ENCODE measurements at places on chromosomes 3 and 15.

DNA sequence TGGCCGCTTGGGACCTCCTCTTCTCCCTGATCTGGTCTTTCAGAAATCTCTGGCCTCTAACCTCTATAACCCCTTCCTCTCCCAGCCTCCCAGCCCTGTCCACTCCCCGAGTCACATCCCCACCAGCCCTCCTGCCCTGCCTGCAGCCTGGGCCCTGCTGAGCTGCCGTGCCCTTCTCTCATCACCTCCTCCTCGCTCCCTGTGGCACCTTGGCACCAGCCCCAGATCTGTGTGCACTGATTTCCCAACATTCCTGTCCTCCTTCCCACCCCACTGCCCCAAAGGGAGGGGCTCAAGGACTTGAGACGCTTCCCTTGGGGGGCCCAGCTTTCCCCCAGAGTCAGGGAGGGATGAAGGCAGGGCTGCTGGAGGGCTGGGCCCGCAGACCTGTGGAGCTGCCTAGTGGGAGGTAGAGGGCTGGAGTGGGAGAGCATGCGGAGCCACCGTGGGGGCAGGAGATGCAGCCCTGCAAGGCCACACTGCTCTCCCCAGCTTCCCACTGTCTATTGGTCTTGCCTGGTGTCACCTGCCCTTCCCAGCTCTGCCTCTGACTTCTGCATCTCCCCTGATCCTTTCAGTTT is 42.7 kb downstream of the EXOG start:
- DNase-seq: no peak

- no peak for DNase-seq
These were observed 23.0 kb upstream of the EPHB1 start for GRCh38 chr3:134772011-134772410.

- no peak for DNase-seq
These were observed 21.0 kb downstream of the IFT57 start for GRCh38 chr3:108201258-108201657.

DNA sequence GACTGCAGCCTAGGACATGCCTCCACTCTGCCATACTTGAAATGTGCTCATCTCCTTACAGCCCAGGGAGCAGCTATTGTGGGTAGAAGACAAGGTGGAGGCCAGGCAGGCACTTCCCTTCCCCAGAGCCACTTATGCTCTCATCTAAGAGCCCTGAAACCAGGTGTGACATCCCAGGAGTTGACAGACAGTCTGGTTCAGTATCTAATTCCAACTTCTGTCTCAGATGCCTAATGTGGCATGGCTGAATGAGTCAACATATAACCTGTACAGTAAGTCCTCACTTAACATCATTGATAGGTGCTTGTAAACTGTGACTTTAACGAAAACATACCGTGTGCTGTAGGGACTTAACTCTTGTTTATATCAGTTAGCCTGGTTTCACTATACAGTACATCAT is 1.2 kb upstream of the CAPN3 start:
- DNase-seq: no peak

- DNase-seq: no peak
These were observed 103.1 kb downstream of the TMEM266 start for GRCh38 chr15:76162784-76163456.

DNA sequence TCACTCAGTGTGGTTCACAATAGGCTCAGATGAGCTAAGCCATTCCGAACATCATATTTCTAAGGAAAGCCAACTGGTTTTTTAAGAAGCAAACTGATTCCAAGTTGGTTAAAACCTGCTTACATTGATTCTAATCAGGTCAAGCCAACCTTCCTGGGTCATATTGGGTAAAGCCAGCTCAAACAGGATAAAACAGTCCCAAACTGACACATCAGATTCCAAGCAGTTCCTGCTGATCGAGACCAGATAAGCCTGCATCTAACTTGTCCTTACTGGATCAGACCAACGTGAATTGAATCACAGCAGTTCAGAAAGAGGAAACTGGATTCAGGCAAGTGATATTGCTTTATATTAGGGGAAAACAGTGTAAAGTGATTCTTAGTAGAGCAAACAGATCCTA is 18.6 kb upstream of the THSD4 start:
- DNase-seq: no peak

GRCh38 chr15:61184431-61184830 is 44.7 kb downstream of the RORA start:
- DNase-seq: no peak

DNA sequence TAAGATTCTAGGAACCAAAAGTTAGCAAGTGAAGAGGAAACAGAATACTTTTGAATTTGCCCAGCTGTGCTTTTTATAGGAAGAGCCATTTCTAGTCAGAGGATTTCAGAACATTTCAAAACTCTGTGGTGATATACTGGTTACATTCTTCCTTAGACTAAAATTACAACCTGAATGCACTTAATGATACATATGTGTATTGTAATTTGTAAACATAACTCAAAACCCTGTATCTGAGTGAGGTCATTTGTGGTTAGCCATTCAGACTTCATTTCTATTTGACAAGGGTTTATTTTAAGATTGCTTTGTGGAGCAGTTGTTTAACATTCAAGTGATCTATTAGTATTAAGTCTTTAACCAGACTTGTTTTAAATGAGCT is 59.4 kb upstream of the TRIM71 start:
- DNase-seq: no peak

DNA sequence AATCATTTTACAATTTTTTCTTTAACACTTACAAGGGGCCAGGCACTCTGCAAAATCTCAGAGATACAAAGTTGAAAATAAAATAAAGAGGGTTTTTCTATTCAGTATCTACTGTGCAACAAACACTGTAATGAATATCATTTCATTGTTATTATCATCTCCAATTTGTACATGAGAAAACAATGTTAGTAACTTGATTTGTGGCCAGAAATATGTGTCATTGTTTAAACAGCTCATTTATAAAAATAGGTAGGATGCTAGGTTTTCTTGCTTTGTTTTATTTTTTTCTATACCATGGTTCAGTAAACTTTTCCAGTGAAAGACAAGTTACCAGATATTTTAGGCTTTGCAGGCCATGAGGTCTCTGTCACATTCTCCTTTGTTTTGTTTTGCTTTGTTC is 318.1 kb upstream of the UBE2E2 start:
- no peak for DNase-seq

- DNase-seq: no peak
These were observed 90.7 kb upstream of the GOLIM4 start for GRCh38 chr3:168186293-168186983.

DNA sequence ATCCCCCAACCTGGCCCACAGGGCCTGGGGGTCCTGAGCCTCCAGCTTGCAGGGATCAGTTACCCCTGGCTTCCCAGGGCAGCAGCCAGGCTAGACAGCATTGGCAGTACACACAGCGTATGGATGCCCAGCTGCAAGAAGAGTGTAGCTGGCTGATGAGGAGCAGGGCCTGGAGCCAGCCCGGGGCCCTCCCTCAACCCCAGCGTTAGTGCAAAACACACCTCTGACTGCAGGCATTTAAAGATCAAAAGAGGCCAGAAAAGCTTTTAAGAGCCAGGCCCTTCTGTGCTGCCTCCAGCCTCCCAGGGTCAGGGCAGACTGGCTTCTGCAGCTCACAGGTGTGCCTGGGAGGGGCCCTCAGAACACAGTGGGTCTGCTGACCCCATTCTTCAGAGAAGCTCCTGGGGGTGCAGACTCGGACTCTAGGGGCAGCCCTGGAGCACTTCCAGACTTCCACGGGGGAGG is 110.6 kb downstream of the ETFA start:
- DNase-seq: no peak

- no peak for DNase-seq
These were observed 279.1 kb downstream of the ZBTB20 start for GRCh38 chr3:114867835-114868503.

DNA sequence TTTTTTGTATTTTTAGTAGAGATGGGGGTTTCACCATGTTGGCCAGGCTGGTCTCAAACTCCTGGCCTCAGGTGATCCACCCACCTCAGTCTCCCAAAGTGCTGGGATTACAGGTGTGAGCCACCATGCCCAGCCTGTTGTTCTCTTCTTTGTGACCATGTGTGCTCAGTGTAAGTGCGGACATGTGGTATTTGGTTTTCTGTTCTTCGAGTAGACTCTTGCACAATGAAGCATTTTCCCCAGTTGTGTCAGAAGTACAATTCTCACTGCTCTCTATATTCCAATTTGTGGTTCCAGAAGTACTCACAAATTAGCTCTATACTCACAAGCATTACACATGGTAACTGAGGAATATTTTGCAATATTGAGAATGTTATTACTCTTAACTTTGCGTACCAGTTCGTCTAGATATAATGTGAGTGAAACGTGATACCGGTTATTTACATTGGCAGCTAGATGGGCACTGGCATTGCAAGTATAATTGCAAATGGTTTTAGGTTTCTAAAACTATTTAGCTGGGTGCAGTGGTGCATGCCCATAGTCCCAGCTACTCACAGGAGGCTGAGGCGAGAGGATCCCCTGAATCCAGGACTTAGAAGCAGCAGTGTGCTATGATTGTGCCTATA is 34.2 kb upstream of the MTMR14 start:
- no peak for DNase-seq

GRCh38 chr15:79130535-79131130 is 40.1 kb upstream of the RASGRF1 start:
- no peak for DNase-seq

- no peak for DNase-seq
These were observed 33.3 kb downstream of the TRPM7 start for GRCh38 chr15:50653156-50653743.

DNA sequence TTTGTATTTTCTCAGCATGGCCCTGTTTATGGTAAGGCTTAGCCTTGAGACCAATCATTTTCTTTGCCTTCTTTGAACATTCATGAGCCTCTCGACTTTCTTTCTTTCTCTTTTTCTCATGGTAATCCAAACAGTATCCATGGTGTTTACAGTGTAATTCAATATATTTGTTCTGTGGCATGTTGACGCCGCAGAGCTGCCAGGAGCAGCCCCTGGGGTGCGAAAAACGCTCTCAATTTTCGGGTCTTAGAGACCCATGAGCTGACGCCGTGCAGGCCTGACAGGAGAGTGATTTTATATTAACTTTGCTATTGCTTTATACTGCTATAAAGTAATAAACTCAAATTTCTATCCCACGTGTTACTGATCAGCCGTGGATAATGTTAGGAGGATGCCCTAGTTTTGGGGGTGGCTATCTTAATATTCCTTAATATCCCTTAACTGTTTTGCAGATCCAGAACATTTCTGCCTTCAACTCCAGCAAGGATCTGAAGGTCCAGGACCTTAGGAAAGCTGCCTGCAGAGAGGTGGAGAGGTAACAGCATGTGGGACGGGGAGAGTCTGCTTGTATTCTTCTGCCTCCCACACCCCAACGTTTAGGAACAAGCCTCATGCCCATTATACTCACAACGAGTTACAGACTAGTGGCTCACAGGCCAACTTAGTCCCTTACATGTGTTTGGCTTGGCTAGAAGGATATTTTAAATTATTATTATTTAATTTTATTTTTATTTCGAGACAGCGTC is 29.3 kb upstream of the MYO1E start:
- no peak for DNase-seq

- DNase-seq: no peak
These were observed 120.9 kb upstream of the PDZRN3 start for GRCh38 chr3:73745526-73746191.

- no peak for DNase-seq
These were observed 72.7 kb downstream of the ALDH1A2 start for GRCh38 chr15:57992761-57993355.

DNA sequence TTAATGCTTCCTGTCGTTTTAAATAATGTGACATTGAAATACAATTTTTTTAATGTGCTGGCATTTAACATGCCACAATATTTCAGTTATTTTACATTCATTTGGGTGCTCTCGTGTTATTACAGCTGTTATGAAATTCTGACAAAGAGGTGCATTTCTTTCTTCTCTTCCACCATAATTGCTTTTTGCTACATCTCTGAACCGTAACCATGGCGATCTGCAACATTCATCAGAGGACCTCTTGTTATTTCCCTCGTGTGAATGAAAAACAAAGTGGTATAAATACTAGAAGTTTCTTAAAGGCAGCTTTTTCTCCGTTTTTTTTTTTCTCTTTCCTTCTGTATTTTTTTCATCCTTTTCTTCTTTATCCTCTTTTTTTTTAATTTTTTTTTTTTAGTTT is 316.4 kb downstream of the MCTP2 start:
- DNase-seq: no peak

GRCh38 chr3:94401466-94401865 is 338.6 kb downstream of the NSUN3 start:
- DNase-seq: no peak

DNA sequence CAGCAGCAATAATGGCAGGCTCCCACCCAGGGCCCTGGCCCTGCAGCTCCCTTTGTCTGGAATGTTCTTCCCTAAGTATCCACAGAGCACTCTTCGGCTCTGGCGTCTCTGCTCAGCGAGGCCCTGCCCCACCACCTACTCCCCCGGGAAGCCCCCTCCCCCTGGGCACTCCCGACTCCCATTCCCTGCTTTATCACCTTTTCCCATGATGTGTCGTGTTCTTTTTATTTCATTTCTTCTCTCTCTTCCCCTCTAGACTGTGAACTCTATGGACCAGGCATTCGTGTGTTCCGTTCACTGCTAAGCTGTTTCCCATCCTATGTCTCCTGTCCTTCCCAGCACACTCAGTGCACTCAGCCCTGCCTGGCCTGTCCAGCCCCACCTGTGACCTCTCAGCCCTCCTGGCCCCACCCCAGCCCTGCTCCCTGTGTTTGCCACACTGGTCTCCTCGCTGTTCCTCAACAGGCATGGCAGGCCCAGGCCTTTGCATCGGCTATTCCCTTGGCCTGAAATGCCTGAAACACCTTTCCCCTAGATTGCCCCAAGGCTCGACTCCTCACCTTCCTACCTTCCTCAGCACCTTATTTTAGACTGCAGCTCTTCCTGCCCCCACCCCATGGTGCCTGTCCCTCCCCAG is 107.4 kb downstream of the TPRA1 start:
- DNase-seq: no peak

DNA sequence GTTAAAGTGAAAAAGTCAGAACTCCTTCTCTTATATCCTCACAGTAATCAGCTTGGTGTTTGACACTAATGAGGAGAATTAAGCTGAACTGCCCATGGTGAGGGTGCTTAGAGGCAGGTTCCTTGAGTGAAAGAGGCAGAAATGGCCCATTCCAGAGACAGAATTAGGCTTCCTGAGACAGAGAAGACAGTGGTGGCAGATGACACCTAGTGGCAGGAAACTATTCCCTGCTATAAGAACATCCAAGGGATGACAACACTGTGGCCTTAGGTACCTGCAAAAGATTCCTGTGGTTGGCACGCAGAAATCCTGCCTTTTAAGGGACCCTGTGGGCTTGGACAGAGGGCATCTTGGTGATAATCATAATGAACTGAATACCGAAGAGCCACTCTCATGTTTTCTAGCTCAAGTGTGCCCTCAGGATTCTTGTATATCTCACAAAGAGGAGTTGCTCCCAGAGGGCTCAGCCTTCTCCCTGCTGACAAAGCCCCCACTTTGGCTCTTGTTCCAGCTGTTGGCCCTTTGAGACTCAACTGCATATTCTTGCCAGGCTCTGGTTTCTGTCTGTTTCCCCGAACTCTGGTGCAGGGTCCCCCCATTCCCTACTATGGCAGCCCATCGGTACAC is 56.0 kb downstream of the KBTBD12 start:
- no peak for DNase-seq

- no peak for DNase-seq
These were observed 71.0 kb downstream of the FILIP1L start for GRCh38 chr3:100043271-100043670.

- no peak for DNase-seq
These were observed 251.5 kb downstream of the GABRG3 start for GRCh38 chr15:27222479-27222878.

GRCh38 chr3:167054926-167055325 is 325.2 kb downstream of the ZBBX start:
- no peak for DNase-seq

Data from activated CD4-positive, CD25-positive, alpha-beta regulatory T cell treated with anti-CD3 and anti-CD28 coated beads, Interleukin-2, amount 50 U/mL, for 72 hours (primary cell).